ENCODE measurements at places on chromosomes 16 and 17.

DNA sequence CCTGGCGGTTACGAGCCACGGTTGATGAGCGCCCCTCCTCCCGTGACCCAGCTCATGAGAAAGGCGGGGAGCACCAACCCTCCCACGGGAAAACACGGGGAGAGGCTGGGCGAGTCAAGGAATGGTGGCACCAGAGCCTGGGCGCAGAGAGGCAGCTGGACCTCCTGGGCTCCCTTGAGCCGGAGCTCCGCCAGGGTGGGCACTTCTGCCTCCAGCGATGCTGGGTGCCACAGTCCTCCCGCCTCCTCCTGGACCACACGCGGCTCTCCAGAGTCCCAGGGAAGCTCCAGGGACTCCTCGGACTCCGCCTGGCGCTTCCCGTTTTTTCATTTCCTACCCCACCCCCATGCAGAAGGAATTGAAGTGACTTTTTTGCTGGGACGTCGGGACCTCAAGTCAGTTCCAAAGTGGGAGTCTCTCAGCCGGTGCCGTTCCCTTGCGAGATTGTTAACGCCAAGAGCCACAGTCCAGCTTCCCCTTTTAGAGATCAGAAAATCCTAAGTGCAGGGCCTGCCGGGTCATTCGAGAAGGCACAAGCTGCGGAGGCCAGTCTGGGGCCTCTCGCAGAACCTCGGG, 6.6 kb upstream of the CBX8 start:
- DNase-seq = no peak

GRCh38 chr16:19127205-19127604, 13.4 kb downstream of the ITPRIPL2 start:
- DNase-seq = no peak

GRCh38 chr17:58335779-58336455, 7.3 kb upstream of the TSPOAP1 start:
- DNase-seq = peak; percentile 76

GRCh38 chr16:3088925-3089716, 10.0 kb downstream of the ZSCAN10 start:
- no peak for DNase-seq

GRCh38 chr16:69049603-69050375, 55.7 kb upstream of the HAS3 start:
- DNase-seq = no peak

GRCh38 chr17:57889892-57890856, 40.3 kb upstream of the MRPS23 start:
- no peak for DNase-seq
